ENCODE measurements at places on chromosomes 7 and 10.

GRCh38 chr10:78450239-78450638, 416.6 kb downstream of the RPS24 start:
- DNase-seq, result no peak

DNA sequence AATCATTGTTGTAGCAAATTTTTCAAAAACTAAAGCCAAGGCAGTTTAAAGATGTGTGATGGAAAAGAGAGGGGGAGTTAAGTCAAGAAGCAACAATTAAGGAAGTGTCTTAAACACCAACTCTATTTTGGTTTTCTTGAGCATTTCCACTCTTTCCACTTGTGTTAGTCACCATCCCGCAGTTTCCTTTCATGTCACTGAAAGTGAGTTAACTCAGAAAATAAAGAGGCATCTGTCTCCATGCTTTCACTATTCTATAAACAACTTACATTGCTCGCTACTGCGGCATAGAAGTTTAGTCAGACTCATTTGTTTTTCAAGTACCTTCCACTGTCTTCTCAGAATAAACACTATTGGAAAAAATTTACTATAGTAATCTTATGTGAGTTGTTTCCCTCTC, 284.9 kb upstream of the SEMA3D start:
- no peak for DNase-seq

DNA sequence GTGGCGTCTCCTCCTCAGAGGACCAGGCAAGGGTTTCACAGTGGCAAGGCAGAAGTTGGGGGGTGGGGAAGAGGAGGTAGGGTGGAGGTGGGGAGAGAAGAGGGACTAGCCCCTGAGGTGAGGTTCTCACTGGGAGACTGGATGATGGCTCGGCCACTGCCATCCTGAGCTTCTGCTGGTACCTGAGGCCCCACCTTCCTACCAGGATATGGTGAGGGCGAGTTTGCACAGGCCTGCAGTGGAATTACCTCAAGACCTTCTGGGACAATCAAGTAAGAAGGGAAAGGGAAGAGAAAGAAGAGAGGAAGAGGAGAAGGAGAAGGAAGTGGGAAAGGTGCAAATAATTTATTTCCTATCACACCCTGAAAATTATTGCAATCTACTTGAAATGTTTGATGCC, 111.8 kb upstream of the GDF10 start:
- DNase-seq, result no peak

- DNase-seq, result no peak
Measured at GRCh38 chr10:79318369-79318768, 28.9 kb upstream of the PPIF start.

DNA sequence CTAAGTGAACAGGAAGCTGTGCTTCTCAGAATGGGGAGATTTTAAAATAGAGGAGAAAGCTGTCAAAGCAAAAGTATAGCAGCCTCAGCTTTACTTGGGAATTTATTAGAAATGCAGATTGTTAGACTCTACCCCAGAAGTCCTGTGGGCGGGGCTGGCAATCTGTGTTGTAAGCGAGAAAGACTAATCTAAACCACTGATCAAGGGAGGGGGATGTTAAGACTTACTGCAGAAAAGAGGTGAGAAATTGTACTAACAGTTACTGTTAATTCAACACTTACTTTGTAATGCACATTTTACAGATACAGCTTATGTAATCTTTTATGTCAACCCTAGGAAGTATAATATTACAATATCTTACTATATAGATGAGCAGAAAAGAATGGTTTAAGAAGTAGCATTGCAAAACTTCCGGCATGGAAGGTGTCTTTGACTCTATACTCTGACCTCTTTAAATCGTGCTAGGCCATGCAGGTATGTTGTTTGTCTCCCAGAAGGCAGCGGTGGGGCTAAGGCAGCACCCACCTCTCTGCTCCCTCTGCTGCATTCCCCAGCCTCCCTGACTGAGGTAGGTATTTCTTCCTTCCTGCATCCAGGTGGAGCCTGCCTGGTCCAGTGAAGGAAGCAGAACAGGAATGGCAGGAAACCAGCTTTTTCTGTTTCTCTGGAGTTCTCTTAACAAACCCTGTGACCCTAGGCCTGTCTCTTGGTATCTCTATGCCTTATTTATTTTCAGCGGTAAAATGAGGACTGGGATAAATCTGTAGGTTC, 462.2 kb downstream of the AUTS2 start:
- DNase-seq, result no peak
